ENCODE measurements at places on chromosomes 1 and 21.

DNA sequence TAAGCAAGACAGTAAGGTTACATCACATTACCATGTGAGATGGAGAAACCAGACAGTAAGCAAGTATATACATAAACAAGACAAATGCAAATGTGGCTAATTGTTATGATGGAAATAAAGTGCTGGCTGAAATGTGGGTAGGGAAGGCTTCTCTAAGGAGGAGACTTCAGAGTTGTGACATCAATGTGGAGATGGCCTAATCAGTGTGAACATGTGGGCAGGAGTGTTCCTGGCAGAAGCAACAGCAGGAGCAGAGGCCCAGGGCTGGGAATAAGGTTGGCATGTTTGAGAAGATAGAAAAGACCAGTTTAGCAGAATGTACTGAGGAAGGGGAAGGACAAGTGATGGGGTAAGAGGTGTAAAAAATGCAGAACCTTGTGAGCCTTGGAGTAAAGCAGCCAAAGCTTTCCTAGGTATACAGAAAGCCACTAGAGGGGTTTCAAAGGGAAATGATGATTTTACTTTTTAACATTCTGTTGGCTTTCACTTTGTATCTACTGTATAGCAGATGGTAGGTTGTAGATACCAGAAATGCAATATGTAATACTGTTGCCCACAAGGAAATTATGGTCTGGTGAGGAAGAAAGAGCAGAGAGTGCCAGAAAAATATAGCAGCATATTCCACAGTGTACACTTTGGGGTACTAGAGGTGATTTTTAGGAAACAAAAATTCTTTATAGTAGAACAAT is 197.4 kb downstream of the FGGY start:
- no peak for DNase-seq

DNA sequence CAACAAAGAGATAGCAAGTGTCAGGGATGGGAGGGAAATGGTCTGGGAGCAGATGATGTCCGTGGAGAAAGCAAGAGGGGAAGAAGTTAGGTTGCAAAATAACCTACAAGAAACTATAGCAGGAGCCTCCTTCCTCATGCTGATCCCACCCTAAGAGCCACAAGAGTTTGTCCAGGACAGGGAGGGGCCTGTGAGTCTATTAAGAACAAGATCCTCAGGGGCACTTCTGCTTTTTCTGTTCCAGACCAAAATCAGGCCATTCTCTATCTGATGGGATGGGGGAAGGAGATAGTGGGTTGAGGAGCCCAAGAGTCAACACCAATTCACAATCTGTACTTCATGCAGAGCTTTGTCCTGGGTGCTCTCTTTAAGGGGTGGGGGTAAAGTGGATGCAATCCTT is 7.7 kb upstream of the ATP1A4 start:
- DNase-seq = no peak

- DNase-seq = no peak
These were observed 760 bp upstream of the TINAGL1 start for GRCh38 chr1:31575369-31576140.

DNA sequence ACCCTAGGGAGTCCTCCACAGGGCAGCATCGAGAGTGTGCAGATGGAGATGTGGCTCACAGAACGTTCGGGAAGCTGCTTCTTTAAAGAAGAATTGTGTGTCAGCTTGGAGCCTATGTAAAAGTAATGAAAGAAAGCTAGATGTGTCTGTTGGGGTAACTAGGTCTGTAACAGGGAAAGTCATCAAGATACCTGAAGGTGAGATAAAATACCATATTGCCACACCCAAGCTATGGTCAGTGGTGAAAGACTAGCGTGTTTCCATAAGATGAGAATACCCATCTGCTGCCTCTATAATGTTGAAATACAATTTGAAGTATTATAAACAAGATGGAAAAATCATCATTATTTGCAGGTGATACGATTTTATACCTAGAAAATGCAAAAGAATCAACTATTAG is 17.5 kb downstream of the RCAN1 start:
- no peak for DNase-seq

GRCh38 chr21:41755934-41756773 is 10.7 kb downstream of the RIPK4 start:
- no peak for DNase-seq

DNA sequence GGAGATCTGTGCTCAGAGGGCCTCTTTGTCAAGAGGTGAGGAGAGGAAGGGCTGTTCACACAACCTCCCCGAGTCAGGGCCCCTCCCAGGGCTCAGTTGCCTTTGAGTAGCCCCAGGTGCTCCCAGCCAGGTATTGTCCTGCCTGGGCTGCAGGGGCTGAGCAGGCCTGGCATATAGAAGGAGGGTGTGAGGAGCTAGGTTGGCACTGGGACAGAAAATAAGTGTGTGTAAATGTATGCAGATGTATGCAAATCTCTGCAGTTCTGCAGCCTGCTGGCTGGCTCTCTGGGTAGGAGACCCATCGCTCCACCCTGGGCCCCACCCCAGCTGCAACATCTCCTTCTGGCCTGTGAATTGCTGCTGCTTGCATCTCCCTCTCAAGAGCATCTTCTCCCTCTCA is 52.4 kb downstream of the NAV1 start:
- no peak for DNase-seq

DNA sequence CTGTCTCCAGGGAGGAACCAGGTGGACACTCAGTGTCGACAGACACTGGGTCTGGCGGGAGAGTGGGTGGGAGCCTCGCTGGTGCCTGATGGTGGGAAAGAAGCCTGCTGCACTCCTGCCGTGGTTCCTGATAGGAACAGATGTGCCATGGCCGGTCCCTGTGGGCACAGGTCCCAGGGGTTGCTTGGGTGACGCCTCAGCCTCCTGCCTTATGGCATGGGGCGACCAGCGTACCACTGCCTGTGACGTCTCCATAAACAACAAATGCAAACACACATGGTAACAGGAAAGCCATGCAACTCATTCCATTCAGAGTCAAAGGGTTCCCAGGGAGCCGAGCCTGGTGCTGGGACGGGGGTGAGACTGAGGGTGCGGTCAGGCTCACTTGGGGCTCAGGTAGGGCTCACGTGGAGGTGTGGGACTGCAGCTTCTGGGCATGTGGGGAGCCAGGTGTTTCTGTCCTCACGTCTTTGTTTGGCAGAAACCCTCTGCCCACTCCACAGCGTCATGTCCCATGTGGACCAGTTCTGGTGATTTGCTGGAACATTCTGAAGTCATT is 34.8 kb downstream of the SNAP47 start:
- DNase-seq = no peak

- DNase-seq = no peak
These were observed 509.7 kb downstream of the AJAP1 start for GRCh38 chr1:5164158-5164557.

GRCh38 chr1:23101887-23102286 is 66.8 kb downstream of the LUZP1 start:
- no peak for DNase-seq

- no peak for DNase-seq
These were observed at the start of gene USH2A for GRCh38 chr1:216422821-216423520. USH2A (minus strand) TSS chr1:216423448; CDS start chr1:216422336, 1,112 bp downstream.

Measured in stimulated activated CD4-positive, alpha-beta T cell treated with anti-CD3 and anti-CD28 coated beads, Interleukin-4, amount 100 ng/mL, for 4 hours (primary cell).